Lower lobe of right lung (tissue), 2 donors: ENCODE measurements at places on chromosomes 3 and 15.

DNA sequence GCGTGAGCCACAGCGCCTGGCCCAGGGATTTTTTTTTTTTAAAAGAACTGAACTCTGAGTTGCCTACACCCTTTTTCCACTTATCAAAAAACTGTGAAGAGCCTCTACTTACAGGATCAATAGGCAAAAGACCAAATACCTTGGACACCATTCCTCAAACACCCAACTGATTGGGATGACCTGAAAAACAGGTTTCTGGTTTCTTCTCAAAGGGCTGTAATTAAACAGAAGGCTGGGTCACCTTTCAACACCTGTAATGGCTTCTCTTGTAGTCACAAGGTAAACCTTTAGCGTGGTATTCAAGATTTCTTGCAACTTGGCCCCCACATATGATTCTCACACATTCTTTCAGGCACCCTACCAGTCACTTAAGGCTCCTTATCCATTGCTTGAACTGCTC lies 38.4 kb upstream of the PLXND1 start:
- no peak for DNase-seq

DNA sequence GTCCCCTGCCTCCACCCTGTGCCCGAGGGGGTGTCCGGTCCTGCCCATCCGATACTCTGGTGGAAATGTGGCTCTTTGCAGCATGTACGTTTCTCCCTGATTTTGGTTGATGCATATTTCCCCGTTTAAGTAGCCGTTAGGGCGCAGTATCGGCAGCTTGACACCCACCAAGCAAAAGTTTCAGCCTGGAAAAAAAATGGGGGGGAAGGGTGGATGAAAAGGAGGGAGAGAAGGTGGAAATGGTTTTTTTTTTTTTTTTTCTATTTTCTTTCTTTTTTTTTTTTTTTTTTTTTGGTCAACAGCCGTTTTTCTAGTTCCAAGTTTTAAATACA lies 1.3 kb downstream of the RAP2B start:
- no peak for DNase-seq

DNA sequence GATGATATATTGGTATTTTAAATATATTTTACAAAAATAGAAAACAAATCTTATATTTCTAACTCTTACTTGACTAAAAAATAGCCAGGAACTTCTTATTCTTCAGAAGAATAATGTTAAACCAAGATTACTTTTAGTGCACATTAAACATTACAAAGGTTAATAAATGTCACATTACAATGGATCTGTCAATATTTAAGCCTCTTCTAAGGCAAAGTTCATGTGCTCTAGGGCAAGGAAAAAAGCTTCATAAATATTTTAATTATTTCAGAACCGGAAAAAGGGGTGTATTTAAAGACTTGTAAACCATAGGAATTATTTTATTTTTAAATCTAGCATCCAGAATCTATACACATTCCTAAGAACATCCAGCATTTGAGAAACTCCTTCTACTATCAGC lies 166.9 kb upstream of the ROBO2 start:
- no peak for DNase-seq

- DNase-seq = no peak
Observed at GRCh38 chr3:46191730-46192129, 16.4 kb downstream of the CCR1 start.
